ENCODE measurements at places on chromosomes 6 and 20.
A peak's percentile ranks its signal among the peaks of the same experiment; 100 is the strongest.

DNA sequence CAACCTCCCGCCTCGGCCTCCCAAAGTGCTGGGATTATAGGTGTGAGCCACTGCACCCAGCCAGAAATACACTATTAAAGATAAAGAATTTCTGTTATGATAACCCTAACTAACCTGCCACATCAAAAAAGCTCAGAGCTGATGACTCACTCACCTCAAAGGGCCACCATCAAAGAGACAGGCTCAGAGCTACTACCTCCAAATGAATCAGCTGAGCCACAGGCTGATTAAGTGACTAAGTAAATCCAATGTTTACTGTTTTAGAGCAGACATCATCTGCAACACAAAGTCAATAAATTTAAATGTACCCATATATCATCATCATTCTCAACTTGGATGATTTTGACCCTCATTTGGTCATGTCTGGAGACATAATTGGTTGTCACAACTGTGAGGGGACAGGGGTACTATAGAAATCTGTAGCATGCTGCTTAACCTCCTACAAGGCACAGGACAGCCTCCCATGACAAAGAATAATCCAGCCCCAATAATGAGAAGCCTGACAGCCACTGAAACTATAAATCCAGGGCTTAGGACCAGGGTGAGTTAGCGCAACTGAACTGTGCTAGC, 106.5 kb downstream of the ATP9A start:
- peak; percentile 35 for DNase-seq

- DNase-seq, result no peak
Observed at GRCh38 chr6:157096522-157096921, 226.8 kb downstream of the TMEM242 start.

- DNase-seq, result no peak
Observed at GRCh38 chr6:1849691-1850090, 240.0 kb downstream of the FOXC1 start.

GRCh38 chr6:117275205-117275604, 9.8 kb downstream of the VGLL2 start:
- no peak for DNase-seq

DNA sequence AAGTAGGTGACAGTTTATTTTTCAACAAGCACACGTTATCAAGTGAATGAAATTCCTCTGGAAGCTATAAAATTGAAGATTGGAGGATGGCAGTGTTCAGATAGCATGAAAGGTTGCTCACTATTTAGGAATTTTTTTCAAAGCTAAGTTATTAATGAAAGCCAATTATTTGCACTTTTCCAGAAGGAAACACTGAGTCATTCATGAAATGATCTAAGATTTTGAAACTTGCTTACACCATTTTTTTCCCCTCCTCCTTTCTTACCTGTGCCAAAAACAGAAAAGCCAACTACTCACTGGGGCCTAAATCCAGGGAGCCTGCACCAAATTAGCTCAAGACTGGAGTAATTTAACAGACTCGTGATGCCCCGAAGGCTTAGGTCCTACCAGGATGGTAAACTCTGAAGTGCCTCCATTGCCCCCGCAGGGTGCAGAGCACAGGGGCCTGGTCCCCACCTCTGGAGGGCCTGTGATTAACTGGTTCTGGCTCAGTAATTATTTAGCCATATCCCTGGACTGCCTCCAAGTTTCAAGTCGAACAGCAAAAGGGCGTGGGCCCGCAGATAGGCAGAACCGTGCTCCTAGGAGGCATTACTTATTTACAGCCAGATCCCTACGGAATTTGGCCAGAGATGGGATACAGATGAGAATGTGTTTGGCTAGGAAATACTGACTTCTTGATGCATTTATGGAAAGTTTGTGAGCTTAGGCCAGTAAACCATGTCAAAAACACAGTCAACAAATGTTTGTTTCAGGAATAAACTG, 28.0 kb upstream of the ZNF217 start:
- DNase-seq, result no peak

DNA sequence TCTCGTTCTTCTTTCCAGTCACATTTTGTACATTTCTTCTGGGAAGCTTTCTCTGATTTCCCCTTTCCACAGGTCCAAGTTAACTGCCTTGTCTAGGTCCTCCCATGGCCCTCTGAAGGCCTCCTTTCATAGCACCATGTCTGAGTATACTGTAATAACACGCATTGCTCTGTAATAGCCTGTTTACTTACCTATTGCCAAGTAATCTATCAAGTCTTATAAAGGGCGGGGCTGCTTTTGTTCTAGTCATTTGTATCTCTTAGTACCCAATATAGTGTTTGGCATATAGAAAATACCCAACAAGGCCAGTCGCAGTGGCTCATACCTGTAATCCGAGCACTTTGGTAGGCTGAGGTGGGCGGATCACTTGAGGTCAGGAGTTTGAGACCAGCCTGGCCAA, 17.9 kb downstream of the PTPN1 start:
- no peak for DNase-seq

DNA sequence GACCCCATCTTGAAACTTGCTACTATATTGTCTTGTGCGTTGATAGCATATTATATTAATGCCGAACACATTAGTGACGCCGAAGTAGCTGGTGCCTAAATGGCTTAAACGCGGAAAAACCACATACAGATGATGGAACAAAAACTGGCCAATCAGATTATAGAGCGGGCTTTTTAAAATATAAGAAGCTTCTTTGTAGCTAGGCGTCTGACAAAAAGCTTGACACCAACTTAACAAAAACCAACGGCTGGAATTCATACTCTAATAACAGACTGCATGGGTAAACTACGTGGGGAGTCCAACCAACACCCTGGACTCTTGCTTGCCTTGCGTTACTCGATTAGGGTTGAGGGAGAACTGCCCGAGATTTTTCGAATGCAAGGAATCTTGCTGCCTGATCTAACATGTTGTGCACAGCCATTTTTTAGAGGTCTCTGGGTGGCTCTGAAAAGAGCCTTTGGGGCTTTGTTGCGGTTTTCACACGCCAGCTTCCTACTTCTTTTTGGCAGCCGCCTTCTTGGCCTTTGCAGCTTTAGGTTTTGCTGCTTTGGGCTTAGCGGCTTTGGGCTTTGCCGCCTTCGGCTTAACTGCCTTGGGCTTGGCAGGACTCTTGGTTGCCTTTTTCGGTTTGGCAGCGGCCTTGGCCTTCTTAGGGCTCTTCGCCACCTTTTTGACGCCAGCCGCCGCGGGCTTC, 45.7 kb downstream of the OR2B2 start:
- DNase-seq, result peak; percentile 71

- DNase-seq, result no peak
Observed at GRCh38 chr6:31588871-31589650, 3.0 kb downstream of the LST1 start.

GRCh38 chr6:138970159-138970558, 17.9 kb downstream of the REPS1 start:
- DNase-seq, result no peak

DNA sequence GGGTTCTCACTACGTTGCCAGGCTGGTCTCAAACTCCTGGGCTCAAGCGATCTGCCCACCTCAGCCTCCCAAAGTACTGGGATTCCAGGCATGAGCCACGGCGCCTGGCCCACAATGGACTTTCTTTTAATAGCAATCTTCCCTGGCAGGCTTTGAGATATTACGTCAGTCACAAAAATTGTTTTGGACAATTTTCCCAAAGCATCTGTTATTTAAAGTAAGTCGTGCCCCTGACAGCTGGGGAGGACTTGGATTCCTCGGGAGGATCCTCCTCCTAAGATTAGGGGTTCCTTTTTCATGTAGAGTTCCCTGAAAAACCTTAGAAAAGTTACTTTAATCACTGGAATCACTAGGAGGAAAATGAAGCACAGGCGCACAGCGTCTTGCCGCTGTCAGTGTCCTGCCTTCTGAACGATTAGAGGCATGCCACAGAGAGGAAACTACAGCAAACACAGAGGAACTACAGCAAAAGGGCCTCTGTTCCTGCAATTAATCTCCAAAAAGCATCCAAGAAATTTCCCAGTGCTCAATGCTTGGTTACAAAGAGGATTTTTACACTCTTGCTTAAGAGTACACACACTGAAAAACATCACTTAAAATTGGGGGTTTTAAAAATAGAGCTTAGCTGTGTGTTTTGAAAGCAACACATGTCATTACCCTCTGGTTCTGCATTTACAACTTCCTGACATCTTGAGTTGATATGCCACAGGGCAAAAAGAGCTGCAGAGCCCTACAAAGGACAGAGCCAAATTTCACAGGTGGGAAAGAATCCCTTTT, 4.5 kb downstream of the ACSS1 start:
- DNase-seq, result no peak

DNA sequence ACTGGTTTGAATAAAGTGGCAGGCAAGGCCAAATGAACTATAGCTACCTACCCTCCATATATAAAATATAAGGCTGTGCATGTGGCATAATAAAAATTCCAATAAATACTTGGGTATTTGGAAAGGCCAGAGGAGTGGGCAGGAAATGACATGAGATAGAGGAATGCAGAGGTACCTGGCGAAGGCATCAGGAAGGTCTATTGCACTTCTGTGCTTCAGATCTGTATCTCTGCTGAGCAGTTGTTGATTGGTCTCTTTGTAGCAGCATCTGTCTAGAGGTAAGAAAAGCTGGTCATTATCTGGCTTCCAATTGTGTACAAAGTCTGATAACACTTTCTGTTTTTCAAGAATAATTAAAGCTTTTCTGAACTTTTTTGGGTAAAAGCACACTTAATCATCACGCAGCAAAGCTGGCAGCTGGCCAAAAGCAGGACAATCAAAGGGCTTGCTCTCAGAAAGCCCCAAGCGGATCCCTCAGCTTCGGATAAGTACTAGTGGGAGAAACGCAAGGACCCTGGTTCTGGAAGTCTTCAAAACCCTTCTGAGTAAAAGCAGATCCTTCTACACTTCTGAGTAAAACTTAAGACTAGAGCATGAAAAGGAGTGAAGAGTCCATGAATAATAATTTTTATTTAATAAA, 120.1 kb upstream of the TCF21 start:
- DNase-seq, result no peak

GRCh38 chr20:61176874-61177273, 75.2 kb upstream of the CDH4 start:
- no peak for DNase-seq

GRCh38 chr6:16648003-16648402, 113.3 kb downstream of the ATXN1 start:
- DNase-seq, result no peak

DNA sequence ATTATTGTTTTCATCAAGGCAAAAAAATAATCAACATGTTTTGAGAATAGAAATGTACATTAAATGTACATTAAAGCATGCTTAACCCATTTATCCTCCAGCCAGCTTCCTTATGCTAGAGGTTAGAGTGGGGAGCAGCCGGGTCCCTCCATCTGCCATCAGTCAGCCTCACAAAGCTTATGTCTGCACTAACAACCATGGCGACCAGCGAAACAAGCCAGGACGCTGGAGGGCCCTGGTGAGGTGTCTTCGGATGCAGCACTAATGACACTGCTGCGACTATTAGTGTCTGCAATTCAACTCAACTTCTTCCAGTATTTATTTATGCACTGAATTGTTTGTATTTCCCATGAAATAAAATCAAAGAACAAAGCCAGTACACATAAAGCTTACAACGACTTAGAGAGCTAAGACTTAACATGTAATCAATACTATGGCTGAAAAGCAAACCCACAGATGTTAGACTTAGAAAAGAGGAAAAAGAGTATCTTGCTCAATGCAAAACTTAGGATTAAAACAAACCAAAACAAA, 6.8 kb downstream of the CLDN20 start:
- DNase-seq, result no peak

DNA sequence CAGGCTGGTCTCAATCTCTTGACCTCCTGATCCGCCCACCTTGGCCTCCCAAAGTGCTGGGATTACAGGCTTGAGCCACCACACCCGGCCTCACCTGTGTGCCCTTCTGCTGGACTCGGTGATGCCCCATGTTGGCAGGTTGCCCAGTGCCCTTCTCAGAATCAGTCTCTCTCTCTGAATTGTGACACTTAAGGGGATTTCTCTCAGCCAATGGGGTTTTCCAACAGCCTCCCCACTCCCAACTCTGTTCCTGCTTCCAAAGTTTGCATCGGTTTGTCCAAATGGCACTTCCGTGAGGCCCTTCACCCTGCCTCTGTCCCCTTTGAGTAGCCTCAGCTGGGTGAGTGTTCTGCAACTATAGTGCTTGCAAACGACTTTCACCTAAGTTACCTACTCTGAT, 3.1 kb upstream of the MRPS10 start:
- DNase-seq, result no peak

DNA sequence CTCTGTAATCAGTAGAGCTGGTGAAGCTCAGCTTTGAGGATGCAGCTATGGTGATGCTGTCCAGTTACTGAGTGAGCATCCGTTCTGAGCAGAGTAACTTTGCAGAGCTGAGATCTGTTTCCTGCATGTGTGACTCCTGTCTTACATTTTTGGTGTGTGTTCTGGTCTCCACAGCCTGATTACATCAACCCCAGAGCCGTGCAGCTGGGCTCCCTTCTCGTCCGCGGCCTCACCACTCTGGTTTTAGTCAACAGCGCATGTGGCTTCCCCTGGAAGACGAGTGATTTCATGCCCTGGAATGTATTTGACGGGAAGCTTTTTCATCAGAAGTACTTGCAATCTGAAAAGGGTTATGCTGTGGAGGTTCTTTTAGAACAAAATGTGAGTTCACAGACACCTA, 81.6 kb downstream of the FAM120B start:
- no peak for DNase-seq

- no peak for DNase-seq
Observed at GRCh38 chr6:128179876-128180438, 279.1 kb upstream of the THEMIS start.

DNA sequence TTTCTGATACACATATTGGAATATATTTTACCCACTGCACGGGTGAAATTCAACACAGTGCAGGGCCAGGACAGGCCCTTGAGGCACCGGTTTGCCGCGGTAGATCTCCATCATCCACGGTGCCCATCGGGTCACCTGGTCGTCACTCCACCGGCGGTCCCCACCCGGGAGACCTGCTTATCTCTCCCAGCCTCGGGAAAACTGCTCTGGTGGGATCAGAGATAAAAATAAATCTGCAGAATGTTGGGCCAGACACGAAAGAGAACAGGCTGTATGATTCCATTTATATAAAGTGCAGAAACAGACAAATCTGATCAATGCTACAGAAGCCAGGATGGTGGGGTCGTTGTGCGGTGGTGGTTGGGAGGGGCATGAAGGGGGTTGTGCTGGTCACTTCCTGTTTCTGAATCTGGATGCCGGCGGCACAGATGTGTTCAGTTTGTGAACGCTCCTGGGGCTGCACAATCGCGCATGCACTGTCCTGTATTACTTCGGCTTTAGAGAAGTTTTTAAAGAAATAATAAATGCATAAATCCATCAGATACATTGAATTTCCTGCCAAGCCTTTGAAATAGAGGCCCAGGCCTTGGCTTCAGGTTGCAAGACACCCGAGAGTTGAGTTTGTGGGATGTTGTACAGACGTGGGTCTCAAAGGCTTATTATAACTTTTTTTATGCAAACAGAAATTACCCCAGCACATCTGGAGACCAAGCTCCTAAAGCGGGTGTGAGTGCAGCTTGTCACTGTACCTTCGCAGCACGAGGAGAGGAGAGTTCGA, 54.3 kb downstream of the ANKRD60 start:
- no peak for DNase-seq

DNA sequence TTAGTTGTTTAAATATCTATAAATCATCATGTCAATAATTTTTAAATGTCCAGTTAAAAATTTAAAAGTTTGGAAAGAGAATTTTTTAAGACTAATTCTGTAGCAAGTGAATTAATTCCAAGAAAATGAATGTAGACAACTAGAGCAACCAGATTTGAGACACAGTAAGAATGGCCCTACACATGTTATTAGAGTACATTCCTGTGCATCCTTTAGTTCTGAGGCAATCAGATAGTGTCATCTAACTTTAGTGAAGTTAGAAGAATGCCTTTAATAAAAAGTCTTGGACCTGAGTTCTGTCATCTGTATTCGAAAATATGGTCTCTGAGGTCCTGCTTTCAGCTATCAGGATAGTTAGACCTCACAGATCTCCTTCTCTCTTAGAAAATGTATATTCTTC, 63.7 kb downstream of the HIVEP2 start:
- DNase-seq, result no peak

GRCh38 chr6:43865932-43866645, 96.1 kb downstream of the VEGFA start:
- no peak for DNase-seq

Measured in central memory CD4-positive, alpha-beta T cell (primary cell).